ENCODE measurements at places on chromosomes 1 and 21.
A peak's percentile ranks its signal among the peaks of the same experiment; 100 is the strongest.

DNA sequence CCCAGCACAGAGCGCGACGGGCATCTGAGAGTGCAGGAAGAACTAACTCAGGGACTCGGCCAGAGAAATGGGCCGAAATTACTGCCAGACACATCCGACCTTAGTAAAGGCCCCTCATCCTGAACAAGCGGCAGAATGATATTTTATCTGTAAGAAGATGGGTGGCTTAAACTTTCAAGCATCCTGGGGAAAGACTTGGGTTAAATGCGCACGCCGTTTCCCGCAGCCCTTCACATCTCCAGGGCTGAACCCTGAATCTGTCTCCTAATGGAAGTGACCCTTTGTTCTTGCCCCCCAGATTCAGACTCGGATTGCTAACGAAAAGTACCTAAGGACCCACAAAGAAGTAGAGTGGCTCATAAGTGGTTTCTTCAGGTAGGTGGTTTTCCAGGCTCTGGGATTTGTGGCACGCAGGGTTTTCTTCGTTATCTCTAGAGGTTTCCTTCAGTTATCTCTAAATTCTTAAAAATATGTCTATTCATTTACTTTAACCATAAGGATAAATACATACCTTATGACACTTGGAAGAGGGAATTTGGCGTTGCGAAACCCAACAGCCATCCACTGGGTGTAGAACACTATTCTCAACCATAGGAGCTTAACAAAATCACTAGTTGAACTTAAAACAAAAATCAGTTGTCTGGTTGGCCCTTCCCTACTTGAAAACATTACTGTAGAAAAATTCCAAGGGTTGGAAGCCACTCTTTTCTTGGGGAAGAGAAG is 627 bp downstream of the RIIAD1 start:
- DNase-seq: no peak

- DNase-seq: no peak
Observed at GRCh38 chr1:58805716-58806571, 22.1 kb upstream of the JUN start.

- DNase-seq: peak; percentile 86
Observed at GRCh38 chr21:26845066-26845758, at the start of gene ADAMTS1. ADAMTS1 (minus strand) TSS chr21:26845409; CDS start chr21:26844954, 455 bp downstream.

- DNase-seq: no peak
Observed at GRCh38 chr1:152130186-152130585, 14.9 kb upstream of the TCHH start.

- no peak for DNase-seq
Observed at GRCh38 chr1:171468120-171468750, 17.1 kb upstream of the PRRC2C start.

DNA sequence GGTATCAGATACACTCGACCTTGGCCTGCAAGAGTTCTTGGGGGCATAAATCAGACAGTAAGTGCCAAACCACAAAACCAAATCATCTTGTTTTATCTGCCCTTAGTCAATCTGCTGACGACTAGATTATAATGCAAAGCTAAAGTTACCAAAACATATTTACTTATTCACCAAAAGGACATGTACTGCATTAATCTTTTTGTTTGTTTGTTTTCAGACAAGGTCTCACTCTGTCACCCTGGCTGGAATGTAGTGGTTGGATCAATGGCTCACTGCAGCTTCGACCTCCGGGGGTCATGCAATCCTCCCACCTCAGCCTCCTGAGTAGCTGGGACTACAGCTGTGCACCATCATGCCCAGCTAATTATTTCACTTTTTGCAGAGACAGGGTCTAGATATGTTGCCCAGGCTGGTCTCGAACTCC is 114.7 kb downstream of the APP start:
- no peak for DNase-seq

DNA sequence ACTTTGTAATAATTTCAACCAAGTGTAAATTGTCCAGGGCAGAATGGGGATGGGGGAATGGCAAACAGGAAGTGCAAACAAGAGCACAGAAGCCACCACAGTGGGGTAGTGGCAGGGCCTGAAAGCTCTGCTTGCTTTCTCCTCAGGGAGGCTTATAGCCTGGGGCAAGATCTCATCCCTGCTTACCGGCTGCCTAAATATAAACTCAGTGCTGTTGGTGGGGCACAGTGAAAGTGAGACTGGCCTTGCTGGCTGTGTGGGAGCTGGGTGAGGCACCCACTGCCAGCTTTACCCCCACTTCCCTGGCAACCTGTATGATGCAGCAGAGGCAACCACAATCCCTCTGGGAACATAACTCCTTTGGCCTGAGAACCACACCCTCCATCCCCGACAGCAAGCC is 15.2 kb downstream of the STYXL2 start:
- no peak for DNase-seq

DNA sequence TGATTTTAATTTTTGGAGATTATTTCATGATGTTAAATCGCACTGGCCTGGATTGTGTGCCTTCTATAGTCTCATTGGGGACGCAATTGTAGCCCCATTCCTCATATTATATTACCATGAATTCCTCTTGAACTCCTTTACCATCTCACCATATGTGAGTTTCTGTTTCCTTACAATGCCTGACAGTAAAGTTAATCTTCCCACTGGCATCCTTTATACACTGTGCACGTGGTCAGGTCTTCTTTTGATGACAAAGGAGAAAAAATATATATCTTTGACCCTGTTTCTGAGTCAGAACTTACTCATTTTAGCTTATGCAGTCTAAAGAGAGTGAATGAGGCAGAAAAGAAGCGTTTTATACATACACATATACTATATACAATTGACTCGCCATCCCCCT is 774 bp upstream of the ABL2 start:
- no peak for DNase-seq

- DNase-seq: no peak
Observed at GRCh38 chr21:31363720-31364119, 19.7 kb upstream of the TIAM1 start.

- DNase-seq: no peak
Observed at GRCh38 chr1:42743317-42744147, 3.5 kb upstream of the CLDN19 start.

DNA sequence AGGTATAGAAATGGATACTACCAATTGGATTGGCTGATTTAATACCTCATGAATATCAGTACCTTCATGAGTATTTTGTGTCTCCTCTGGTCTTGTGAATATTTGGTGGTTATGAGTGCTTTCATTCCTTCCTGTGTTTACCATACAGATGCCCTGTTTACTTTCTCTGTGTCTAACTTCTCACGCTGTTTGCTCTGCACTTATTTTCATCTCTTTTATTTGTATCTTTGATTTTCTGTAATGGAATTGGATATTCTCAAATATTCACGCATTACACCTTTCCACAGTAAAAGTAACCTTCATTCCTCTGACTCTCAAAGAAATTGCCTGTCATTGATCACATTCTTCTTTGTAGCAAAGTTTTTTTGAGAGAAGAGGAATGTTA is 16.8 kb downstream of the CNST start:
- no peak for DNase-seq

DNA sequence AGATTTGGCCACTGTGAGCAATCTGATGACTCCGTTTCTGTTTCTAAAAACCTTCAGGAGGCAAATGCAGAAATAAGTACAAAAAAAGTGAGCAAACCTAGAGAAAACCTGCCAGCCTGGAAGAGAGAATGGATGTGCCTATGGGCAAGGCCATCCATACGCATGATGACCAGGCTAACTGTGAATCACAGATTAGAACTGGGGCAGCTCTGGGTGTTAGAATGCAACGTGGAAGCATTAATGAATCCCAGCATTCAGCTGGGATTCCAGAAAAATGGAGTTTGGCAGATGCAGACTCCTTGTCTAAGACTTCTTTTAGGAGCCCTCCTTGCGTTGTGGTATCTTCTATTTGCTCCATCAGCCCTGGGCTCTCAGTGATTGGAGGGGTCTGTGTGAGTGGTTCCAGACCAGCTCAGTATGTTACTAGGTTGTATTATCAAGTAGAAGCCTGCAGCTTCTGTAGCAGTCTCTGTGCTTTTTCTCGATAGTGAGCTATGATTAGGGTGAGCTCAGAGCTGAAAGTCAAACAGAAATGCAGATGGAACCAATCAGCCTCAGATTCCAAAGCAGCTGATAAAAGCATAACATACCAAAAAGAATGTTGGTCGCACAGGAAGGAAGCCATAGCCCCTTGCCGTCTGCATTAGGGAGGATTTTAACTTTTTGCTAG is 154.0 kb downstream of the PSMG1 start:
- no peak for DNase-seq

GRCh38 chr1:9292361-9293240 is at the start of gene SPSB1:
SPSB1 (plus strand) TSS chr1:9292894; CDS start chr1:9355892, 62,998 bp downstream.
- DNase-seq: no peak

- DNase-seq: no peak
Observed at GRCh38 chr1:29259802-29260441, 23.6 kb downstream of the PTPRU start.

DNA sequence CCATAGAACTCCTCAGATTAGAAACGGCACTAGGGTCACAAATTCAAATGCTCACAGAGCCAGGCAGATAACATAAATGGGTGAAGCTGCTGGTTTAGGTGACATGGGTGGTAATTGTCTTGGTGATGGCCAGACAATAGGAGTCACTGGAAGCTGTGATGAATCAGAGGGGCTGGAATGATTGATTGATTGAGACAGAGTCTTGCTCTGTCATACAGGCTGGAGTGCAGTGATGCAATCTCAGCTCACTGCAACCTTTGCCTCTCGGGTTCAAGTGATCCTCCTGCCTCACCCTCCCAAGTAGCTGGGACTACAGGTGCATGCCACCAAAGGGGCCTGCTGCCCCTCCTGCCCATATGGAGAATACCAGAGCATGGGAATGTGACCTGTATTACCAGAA is 63.0 kb downstream of the HIVEP3 start:
- DNase-seq: no peak

DNA sequence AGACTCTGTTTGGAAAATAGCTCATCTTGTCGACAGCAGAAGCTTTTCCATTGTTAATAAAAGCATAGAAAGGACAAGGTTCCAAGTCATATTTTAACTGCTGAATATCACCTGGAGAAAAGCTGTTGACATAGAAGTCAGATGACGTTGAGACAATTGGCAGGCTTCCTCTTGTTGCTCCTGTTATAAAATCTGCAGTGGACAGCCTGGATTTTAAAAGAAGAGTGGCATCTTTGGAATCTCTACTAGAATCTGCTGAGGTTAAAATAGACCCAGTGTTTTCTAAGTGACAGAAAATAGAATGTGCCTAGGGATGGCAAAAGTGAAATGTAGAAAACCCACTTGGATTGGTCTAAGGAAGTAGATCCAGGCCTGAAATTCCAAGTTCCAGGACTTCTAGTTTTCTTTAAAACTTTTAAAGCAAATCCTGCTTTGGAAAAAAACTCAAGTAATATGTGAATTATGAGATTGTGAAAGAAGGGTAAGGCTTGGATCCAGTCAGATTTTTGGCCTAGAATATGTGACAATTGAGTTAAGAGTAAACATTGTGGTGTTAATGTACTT is 53.6 kb upstream of the NEXN start:
- no peak for DNase-seq

DNA sequence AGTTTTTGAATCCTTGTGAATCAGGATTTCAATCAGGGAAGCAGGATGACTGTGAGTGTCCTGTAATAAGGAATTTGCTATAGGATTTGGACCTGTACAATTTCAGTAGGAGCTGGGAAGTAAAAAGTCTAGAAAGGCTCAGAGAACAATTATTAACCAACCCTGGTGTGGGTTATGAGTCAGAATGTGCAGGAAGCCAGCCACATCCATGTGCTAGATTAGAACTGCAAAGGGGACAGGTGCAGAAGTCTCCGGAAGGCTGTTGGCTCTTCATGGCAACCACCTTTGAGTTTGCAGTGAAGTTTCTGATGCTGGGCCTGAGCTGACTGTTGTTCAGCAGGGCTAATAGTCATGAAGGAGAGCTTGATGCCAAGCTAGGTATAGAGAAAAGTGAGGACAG is 70.7 kb downstream of the SPATA46 start:
- no peak for DNase-seq

DNA sequence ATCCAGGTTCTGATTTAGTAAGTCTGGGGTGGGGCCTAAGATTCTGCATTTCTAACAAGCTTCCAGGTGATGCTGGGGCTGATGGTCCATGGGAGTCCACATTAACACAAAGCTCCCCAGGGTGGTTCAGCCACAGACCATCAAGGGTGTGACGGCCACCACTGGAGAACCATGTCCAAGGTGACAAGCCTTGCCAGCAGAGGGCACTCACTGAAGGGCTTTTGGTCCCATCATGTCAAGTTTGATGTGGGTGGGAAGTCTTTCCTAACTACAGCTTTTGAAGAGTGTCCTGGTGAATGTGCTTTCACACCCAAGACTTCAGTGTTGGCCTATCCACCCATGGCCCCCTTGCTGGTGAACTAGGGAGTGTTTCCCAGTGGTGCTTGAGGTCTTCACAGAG is 67.1 kb downstream of the UBE2T start:
- DNase-seq: no peak

DNA sequence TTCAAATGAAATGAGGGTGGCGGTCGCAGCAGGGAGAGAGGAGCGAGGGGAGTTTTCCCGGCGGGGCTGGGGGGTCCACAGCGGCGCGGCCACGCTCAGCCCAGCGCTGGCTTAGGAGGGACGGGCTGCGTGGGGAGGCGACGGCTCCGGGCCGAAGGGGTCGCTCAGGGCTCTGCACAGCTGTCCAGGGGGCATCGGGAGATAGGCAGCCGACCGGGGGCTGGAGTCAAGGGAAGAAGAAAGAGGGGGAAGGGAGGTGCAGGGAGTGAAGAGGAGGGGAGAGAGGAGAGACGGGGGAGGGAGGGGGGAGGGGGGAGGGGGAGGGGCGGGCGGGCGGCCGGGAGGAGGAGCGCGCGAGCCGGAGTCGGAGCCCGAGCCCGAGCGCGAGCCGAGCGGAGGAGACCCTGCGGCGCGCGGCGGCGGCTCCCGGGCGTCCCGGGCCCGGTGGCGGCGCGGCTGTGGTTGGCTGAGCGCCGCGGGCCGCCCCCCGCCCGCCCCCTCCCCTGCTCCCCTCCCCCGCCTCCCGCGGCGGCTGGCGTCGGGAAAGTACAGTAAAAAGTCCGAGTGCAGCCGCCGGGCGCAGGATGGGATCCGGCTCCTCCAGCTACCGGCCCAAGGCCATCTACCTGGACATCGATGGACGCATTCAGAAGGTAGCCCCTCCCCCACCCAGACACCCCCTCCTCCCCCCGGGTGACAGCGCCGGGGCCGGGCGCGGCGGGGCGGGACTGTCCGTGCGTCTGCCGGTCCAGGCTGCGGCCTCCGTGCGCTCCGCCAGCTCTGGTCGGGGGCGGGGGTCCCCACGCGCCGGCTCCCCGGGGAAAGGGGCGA is at the start of gene PDE9A:
Gene PDE9A (plus strand): TSS at position 391 of the 831 bp plus-strand sequence. CDS start 194 bp downstream, at position 585.
- no peak for DNase-seq

DNA sequence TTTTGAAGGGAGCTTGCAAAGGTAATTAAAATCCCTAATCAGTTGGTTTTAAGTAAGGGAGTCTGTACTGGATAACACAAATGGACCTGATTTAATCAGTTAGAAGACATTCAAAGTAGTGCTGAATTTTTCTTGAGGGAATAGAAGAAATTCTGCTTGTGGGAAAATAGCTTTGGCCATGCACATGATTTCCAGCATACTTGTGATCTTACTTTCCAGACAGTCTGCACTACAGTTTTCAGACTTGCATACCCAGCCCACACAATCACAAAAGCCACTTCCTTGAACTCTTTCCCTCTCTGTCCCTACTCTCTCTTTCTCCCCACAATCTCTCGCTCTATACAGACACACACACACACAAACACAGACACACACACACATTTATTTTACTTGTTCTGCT is 852.1 kb downstream of the PLA2G4A start:
- no peak for DNase-seq

- no peak for DNase-seq
Observed at GRCh38 chr1:71045463-71046028, 2.1 kb downstream of the PTGER3 start.
